CD4-positive, alpha-beta T cell treated with Interferon gamma for 1 hour (primary cell): ENCODE measurements at places on chromosomes 7 and 10.

- DNase-seq = no peak
Observed at GRCh38 chr10:44053391-44053790, 331.5 kb downstream of the CXCL12 start.

- no peak for DNase-seq
Observed at GRCh38 chr10:122302315-122302714, 31.2 kb downstream of the BTBD16 start.

GRCh38 chr10:60513281-60513680 lies 123.6 kb upstream of the ANK3 start:
- no peak for DNase-seq

DNA sequence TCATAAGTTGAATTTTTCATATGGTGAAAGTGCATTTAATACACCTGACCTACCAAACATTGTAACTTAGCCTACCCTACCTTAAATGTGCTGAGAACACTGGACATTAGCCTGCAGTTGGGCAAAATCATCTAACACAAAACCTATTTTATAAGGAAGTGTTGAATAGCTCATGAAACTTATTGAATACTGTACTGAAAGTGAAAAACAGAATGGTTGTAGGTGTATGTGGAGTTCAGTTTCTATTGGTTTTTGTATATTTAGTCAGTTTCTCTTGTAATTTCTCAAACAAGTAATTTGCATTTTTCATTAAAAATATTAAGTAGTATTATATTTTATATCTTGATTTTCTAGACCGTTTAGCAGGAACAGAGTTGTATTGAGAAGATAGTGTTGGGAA lies 15.3 kb downstream of the CCDC7 start:
- DNase-seq = no peak

DNA sequence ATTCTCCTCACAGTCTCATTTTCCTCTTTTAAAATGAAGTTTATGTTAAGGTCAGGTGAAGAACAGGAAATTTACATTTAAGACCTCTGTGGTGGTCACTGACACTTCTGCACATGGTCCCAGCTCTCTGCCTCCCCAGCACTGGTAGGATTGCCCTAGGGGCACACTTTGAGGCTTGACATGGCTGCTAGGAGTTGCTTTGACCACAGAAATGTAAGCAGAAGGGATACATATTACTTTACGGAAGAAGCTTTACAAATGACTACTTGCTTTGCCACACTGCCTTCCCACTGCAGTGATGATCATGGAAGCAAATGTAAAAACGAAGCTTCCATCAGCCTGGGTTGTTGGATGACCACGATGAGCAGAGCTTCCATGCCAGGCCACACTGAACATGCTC lies 53.1 kb upstream of the RSU1 start:
- DNase-seq = no peak

GRCh38 chr10:115606741-115607140 lies 513.6 kb downstream of the ATRNL1 start:
- DNase-seq = no peak

- DNase-seq = no peak
Observed at GRCh38 chr10:43064331-43065075, 12.4 kb upstream of the RET start.

DNA sequence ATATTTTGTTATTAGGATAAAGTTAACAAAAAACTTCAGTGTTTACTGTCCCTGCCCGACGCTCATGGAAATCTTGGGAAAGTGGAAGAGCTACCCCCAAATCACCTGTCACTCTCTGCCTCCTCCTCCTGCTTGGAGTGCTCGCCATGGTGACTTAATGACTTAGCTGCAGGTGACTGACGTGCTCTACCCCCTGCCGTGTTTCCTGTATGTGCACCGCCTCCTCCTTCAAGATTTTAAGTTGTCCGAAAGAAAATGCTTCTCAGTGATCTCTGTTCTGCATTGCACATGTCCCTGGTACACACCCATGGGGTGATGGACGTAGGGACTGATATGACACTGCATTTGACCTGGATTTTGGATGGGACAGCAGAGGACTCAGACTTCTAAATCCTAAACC lies 338.8 kb upstream of the SHH start:
- no peak for DNase-seq
